ENCODE measurements at places on chromosomes 7 and 10.
A peak's percentile ranks its signal among the peaks of the same experiment; 100 is the strongest.

GRCh38 chr7:98211221-98211675 lies at the start of gene BHLHA15:
Gene BHLHA15, plus strand, starts transcription at chr7:98211439. Its CDS starts 871 bp downstream, at chr7:98212310.
- DNase-seq = peak; percentile 10

- no peak for DNase-seq
Observed at GRCh38 chr10:80154978-80155695, 22.6 kb downstream of the PLAC9 start.

DNA sequence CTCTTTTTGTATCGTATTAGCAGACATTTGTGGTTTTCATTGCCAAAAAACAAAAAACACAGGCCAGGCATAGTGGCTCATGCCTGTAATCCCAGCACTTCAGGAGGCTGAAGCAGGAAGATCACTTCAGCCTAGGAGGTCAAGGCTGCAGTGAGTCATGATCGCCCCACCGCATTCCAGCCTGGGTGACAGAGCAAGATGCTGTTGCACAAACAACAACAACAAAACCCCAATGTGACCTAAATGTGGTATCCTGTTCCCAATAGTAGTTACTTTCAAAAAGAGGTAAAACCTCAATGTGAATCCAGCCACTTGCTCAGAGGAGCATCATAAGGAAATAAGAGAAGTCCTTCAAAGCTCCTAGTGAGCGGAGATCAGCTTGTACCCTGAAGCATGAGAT lies 45.8 kb upstream of the SKAP2 start:
- no peak for DNase-seq

- no peak for DNase-seq
Observed at GRCh38 chr7:128311013-128311412, 32.7 kb downstream of the RBM28 start.

GRCh38 chr7:85508642-85509410 lies 322.0 kb upstream of the SEMA3D start:
- DNase-seq = no peak

GRCh38 chr10:7075110-7075509 lies 335.7 kb downstream of the SFMBT2 start:
- no peak for DNase-seq

- no peak for DNase-seq
Observed at GRCh38 chr7:8833355-8833754, 399.9 kb downstream of the NXPH1 start.

DNA sequence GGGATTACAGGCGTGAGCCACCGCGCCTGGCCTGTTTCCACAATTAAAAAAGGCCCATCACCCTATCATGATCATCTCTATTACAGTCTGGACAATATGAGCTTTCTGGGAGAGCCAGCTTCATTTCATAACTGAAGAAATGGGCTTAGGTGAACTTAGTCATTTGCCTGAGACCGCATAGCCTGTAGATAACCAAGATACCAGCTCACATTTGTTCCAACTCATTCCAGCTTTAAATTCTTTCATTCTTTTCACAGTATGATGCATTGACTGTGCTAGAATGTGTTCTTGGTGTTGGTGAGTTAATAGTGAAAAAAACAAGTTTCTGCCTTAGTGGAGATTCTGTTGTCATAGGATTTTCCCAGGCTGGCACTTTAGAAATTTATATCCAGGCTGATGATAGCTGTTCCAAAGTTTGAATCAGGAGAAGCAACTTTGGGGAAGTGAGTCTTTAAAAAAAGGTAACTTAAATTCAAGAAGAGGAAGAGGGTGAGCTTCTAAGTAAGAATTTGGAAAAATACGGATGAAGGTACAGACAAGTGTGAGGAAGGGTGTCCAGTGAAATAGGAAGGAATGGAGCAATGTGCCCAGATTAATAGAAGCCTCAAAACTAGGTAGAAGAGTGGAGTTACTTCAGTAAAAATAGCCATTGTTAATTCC lies 2.1 kb upstream of the H2AZ2 start:
- DNase-seq = no peak

DNA sequence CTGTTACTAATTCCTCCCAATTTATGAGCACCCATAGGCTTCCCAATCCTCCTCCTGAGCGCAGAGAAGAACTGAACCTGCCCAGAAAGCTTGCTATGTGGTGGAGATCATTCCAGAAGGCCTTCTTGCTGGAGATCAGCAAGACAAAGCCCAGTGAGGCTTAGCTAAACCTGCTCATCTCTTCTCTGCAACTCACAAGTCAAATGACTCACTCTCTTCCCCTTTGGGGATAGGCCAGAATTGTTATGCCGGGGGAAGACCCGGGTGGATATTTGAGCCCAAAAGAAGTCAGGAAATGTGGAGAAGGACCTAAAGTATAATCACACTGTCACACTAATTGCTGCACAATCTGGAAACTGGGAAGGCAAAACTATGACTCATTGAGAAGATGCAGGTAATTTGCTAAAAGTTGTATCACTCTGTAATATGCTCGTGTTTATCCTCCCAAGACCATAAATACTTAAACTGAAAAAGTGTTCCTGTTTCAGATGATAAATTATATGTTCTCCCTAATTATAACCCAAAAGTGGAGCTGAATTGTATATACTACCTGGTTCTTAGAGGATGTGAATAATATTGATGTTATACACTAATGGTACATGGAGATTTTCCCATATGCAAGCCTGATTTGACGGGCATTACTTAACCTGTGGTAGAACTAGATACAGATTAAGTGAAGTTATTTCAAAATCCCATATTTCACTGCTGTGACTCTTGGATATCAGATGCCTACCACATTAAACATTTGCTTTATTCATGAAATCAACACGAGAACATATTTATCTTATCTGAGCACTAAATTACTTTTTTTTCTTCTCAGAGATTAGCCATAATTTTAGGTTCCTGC lies 6.4 kb downstream of the NEBL start:
- no peak for DNase-seq

DNA sequence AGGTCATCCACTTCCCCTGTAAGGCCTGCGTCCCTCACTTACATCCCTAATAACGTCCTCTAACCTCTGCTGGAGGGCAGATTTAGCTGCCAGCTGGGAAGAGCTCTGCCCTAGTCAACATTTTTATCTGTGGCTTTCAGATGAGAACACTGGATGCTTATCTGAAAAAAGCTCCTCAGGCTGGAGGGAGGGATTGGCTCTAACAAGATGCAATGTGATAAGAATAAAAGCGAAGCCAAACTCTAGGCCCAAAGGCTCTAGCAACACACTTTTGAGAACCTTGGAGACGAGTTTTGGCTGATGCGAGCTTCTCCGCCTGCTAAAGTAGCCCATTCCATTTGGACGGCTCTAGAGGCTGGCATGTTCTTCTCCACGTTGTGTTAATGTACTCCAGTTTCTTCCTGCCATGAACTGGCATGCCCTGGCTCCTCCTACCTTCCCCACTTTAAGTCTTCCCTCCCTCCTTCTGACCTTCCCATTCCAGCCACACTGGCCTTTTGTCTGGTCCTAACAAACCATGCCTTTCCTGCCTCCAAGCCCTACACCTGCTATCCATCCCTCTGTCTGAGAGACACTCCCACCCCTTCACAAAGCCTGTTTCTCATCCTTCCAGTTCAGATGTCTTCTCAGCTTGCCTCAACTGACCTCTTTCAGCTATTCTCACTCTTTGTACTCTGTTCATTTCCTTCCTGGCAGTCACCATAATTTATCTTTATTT lies 62.5 kb upstream of the ATRNL1 start:
- DNase-seq = no peak

DNA sequence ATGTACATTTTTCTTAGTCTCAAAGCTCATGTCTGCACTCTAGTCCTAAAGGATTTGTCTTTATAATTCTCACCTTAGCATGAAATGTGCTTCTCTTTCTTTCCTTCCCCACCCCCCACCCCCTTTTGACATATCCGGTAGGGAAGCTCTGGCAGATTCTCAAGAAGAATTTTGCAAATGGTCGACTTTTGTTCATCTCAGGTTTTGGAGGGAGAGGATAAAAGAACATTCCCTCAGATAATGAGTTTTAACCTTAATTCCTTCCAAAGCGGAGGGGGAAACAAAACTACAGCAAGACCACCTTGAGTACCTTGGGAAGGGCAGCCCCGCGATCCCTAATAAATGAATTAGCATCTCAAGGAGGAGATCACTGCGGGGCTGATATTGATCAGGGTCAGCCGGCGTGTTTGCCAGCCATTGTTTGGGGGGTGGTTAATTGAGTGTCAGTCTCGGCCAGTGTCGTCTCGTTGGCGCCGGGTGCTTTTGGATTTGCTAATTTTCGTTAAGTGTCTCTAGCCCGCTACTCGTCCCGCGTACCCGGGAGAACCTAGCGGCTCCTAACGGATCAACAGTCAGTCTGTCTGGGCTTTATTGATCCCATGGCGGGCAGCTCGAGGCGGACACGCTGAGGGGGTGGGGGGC lies 874 bp upstream of the BAMBI start:
- no peak for DNase-seq

DNA sequence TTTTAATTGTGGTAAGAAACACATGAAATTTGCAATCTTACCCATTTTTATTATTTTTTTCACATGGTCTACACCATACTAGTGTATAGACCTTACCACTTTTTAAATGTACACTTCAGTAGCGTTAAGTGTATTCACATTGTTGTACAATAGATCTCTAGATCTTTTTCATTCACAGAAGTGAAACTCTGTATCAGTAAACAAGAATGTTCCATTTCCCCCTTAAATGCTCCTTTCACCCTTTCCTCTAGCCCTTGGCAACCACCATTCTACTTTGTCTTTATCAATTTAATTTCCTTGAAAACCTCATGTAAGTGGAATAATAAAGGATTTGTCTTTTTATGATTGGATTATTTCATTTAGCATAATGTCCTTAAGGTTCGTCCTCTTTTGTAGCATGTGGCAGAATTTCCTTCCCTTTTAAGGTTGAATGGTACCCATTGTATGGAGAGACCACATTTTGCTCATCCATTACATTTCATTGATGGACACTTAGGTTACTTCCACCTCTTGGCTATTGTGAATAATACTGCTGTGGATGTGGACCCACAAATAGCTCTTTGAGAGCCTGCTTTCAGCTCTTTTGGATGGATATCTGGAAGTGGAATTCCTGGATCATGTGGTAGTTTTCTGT lies 45.7 kb downstream of the SNX10 start:
- no peak for DNase-seq

GRCh38 chr10:132827861-132828539 lies 42.1 kb upstream of the NKX6-2 start:
- no peak for DNase-seq

DNA sequence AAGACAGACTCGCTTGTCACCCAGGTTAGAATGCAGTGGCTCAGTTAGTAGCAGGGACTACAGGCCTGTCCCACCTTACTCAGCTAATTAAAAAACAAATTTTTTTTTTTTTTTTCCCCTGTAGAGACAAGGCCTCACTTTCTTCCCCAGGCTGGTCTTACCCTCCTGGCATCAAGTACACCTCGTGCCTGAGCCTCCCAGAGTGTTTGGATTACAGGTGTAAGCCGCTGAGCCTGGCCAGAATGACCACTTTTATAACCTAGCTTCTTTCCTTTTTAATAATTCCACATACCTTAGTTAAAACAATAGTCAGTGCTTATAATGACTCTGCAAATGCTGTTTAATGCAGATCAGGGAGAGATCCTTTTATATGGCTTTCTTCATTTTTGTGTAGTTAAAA lies 31.3 kb downstream of the RSBN1L start:
- no peak for DNase-seq

DNA sequence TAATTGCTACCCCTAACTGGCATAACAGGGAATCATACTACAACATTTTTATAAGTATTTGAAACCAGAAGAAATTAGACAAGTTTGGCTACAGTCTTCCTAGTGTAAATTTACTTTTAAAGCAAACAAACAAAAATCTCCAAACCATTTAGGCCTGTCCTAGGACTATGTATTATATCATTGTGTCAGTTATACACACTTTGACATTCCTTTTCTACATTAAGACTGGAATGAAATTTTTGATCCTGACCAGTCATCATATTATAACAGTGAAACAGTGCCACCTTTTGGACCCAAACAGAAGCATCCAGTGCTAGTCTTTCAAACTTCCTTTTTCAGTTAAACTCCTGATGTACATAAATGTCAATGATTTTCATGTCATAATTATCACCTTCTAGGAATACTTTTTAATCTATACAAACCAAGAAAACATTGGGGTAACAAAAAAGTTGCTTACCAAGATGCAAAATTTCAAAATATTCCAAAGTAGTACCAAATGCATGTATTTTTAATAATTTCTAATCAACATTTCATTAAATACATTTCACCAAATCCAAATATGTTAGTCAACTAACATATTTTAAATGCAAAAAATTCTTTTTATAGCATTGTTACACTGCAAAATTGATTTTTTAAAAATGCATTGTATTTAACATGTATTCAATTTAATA lies 75.7 kb downstream of the IMMP2L start:
- peak; percentile 89 for DNase-seq

DNA sequence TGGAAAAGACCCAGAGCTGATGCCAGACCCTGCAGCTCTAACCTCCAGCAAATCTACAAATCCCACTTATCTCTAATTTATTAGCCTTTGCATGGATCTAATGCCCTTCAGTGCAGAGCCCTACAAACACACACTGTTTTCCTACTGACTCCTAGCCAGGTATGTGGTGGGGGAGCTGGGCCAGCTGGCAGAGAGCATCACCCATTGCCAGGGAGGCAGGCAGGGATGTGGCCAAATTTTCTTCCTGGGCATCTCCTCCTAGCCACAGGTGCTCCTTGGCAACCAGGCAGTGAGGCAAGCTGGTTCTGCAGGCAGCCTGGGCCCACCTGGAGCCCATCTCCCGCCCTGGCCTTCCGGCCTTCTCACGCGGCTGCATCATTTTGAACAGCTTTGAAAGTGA lies 55.9 kb upstream of the EMX2 start:
- no peak for DNase-seq

- DNase-seq = no peak
Observed at GRCh38 chr7:130672146-130672545, 3.6 kb upstream of the COPG2 start.

DNA sequence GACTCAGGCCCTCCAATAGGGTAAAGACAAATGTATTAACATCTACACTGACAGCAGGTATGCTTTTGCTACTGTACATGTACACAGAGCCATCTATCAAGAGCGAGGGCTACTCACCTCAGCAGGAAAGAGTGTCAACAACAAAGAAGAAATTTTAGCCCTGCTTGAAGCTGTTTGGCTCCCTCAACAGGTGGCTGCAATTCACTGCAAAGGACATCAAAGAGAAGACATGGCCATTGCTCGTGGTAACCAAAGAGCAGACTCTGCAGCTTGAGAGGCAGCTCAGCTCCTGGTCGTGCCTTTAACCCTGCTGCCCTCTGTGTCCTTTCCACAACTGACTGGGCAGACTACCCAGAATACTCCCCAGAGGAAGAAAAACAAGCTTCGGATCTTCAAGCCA lies 5.1 kb downstream of the AKR1B15 start:
- no peak for DNase-seq

DNA sequence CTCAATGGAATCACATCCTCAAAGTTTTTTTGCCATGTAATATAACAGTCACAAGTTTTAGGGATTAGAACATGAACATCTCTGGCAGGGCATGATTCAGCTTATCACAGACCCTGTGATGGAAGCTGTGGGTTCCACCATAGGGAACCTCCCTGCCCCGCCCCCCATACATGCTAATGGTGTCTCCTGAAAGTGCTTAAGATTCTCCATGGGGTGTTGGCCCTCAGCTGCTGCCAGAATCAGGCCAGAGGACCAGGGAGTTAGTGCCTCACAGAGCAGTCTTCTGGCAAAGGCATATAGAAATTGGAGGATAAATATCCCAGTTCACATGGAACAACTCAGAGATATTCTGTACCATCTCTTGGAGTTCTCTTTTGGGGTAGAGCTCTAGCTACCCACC lies 119.4 kb downstream of the RAB11FIP2 start:
- no peak for DNase-seq

Measured in DMS79 treated with DMSO at 0.1 percent for 48 hours (cell line).